ENCODE measurements at places on chromosomes 5 and 9.

- no peak for DNase-seq
Observed at GRCh38 chr5:54360089-54360488, 49.7 kb upstream of the ARL15 start.

GRCh38 chr9:68533678-68534077 is 7.0 kb downstream of the TMEM252 start:
- DNase-seq: no peak

DNA sequence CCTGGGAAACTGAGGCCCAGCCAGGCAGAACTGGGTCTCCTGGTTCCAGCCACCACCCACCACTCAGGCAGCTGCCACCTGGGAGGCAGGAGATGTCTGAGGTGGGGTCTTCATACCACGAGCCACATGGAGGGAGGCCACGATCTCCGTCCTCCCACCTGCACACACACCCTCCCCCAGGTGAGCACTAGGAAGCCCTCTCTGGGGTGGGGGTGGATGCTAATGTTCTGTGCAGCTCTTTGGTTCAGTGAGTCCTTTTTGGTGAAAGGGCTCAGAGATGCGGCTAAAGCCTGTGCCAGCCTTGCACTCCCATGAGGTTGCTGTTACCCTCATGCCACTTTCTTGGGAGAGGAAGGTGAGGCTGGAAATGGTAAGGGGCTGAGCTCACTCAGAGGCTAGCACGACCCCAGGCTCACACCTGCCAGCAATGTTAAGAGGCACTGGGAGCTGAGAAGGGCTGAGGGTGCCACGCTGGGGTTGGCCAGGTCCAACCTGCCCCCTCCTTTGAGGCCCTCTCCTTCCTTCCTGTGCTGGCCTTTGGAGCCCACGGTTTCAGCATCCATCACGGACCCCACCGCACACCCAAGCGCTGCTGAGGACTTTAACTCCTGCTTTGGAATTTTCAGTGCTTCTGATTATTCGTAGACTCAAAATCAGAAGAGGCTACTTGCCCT is 26.6 kb upstream of the OBP2B start:
- DNase-seq: no peak

GRCh38 chr9:121675969-121676822 is 24.8 kb downstream of the DAB2IP start:
- no peak for DNase-seq

GRCh38 chr5:151096001-151096373 is 15.2 kb upstream of the TNIP1 start:
- DNase-seq: no peak
